ENCODE measurements at places on chromosomes 7 and 10.

DNA sequence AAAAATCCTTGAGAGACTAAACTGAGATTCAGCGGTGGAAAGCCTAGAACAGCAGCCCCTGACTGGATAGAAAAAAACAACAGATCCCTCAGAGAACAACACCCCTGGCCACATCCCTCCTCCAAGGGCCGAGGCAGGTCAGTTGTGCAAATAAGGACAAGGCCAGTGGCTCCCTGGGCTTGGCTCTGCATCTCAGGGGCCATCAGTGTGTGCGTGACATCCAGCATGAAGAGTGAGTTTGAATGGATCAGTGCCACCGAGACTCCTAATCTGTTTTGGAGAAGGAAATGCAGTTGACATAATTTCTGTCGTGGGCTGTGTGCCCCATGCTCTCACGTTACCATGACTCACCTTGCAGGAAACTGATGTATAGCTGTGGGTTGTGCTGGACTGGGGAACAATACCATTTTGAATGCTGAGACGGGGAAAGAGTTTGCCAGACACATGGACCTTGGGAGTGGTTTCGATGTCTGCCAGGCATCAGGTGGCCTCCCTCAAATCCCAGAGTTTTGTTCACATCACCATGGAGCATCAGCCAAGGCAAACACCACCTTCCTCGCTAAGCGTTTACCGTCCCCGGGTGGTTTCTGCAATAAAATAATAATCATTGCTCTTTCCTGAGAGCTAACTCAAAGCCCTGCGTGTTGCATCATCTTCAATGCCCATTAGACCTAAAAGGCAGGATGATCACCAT lies 153.2 kb upstream of the FZD8 start:
- no peak for DNase-seq

DNA sequence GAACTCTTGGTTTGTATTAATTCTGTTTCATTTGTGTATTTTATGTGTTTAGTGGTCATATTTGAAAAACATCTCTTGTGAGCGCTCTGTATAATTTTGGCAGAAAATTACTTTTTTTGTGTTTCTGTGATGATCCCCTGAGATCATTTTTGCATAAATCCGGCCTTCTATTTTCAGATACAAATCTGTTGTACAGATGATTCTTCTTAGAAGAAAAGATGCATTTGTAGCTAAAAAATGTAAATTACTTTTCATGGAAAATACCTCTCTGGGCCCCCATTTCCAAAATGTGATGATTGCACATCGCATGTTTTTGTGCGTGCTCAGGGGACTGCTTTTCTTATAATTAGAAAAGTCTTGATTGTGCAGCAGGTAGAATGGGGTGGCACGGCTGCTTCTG lies 395.4 kb downstream of the LRMDA start:
- no peak for DNase-seq

DNA sequence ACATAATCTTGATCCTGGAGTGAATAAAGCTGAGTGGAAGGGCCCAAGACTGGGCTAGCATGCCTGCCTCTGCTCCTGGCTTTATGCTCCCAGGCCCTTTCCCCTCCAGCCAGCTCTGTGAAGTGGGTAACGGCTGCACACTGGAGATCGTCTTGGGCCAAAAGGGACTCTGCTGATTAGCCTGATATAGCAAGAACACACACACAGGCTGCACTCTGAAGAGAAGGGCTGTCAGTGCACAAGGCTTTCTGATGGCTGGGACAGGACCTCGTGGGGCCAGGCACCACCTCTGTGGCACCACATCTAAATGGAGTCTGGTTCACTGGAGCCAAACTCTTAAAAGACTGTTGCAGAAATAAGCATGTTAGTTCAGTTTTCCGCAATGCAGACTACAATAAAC lies 161.4 kb downstream of the NEURL1 start:
- no peak for DNase-seq

DNA sequence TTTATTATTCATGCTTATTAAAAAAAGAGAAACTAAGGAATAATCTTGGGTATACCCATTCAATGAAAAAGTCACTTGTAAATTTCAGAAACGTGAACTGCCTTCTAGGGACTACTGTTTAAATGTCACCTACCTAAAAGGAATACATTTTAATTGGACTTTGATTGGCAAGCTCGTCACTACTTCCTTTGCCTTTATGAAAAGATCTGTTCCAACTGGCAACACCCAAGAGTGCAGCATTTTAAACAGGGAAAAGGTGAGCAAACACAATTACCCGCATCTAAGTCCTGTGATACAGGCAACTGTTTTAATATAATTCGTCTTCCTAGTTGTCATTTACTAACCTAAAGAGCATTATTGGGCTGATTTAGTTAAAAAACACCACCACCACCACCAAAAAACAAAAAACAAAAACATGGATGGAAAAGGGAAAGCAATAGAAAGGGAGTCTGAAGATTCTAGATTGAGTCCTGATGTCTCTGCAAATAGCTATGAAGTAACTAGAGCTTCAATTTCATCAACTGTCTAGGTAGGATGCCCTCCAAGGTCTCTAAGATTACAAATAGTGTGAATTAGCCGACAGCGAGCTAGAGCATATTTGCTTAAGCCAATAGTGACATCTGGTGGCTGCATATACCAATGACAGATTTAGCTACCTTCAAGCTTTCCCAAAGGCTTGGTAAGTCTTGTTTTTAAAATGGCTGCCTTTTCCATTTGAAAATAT lies 33.8 kb upstream of the ICA1 start:
- DNase-seq = peak; percentile 49

DNA sequence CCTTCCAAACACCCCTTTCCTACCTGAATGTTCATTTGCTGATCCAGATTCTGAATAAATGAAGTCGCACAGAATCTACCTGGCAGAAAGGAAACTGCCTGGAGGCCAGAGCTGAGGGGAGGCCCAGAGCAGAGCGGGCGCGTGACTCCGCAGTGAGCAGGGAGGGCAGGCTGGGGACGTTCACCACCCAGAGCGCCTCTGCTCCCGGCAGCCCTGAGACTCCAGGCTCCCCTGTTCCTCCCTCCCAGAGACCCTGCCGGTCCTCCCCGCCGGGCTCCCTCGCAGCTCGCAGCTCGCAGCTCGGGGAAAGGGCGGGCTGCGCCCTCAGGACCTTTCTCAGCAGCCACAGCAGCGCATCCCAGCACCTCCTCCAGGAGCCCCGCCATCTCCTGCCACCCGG lies 176.7 kb upstream of the ZNF32 start:
- no peak for DNase-seq

- DNase-seq = no peak
Observed at GRCh38 chr10:96670786-96671185, 49.5 kb downstream of the PIK3AP1 start.

DNA sequence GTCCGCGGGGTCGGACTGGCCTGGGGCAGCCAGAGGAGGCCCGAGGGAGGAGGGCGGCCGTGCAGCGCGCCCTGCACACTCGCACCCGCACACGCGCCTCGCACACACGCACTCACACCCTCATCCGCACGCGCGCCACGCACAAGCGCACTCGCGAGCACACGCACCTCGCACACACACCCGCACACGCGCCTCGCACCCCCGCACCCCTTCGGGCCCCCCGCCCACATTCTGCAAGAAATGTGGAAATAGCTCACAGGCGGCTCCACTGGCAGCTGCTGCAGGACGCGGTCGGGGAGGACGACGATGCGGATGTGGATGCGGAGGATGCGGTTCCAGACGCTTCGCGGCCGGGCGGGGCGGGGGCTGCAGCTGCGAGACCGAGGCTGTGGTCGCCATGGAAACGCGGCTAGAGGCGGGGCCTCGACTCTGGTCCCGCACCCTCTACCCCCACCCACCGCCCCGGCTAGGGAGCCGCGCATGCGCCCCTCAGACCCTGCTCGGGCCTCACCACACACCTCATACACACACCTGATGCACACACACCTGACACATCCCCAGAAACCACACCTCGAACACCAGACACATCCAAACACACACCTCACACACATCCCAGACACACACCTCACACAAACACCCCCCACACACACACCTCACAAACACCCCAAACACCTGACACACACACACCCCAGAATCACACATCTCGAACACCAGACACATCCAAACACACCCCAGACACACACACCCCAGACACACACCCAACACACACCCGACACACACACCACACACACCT lies at the start of gene CALY:
Gene CALY, minus strand, starts transcription at position 320 of the 793 bp plus-strand sequence. CDS start 7,907 bp downstream, outside the sequence.
- peak; percentile 53 for DNase-seq

- DNase-seq = no peak
Observed at GRCh38 chr10:75646218-75646915, 214.9 kb downstream of the LRMDA start.

- no peak for DNase-seq
Observed at GRCh38 chr10:42988069-42988468, 88.8 kb upstream of the RET start.

- no peak for DNase-seq
Observed at GRCh38 chr10:677750-678661, 11.5 kb downstream of the DIP2C start.

- no peak for DNase-seq
Observed at GRCh38 chr10:117783698-117784395, 241.3 kb downstream of the EMX2 start.

GRCh38 chr10:62959553-62959952 lies 143.4 kb upstream of the EGR2 start:
- no peak for DNase-seq

GRCh38 chr7:5143106-5143505 lies 46.9 kb upstream of the WIPI2 start:
- no peak for DNase-seq

- DNase-seq = no peak
Observed at GRCh38 chr7:35038354-35038753, 1.1 kb upstream of the DPY19L1 start.

- no peak for DNase-seq
Observed at GRCh38 chr7:133958822-133959221, 168.3 kb upstream of the LRGUK start.

DNA sequence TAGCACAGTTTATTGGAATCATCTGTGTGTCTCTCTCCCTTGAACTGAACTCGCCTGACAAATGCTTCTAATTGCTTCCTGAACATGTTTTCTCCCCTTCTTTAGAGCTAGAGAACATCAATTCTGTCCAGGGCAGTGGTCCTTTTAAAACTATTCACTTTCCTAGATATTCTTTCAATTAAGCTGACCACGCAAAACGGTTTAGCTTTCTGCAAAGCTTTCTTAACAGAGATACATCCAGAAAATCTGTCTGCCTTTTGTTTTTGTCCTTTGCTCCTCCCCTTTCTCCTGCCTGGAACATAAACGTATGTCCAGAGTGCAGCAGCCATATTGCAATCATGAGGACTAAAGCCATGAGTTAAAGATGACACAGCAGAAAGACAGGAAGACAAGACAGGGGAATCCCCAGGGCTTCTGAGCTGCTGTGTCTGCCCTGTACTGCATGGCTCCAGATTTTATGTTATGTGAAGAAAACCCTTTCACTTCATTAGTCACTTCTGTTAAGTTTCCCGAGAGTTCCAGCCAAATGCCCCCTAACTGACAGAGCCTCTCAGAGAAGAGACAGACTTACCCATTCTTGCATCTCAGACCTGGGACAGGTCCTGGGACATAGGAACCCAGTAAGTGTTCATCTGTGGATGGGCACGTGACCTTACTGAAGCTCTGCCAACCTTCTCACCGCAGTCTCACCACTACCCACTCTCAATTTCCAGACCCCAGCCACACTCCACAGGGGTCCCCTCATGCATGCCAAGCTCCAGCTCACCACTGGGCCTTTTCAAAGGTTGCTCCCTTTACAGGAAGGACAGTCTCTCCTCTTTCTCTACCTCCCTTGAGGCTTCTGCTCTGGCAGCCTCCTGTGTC lies 35.0 kb upstream of the CPXM2 start:
- no peak for DNase-seq

GRCh38 chr10:119786117-119786769 lies 60.4 kb downstream of the INPP5F start:
- no peak for DNase-seq

DNA sequence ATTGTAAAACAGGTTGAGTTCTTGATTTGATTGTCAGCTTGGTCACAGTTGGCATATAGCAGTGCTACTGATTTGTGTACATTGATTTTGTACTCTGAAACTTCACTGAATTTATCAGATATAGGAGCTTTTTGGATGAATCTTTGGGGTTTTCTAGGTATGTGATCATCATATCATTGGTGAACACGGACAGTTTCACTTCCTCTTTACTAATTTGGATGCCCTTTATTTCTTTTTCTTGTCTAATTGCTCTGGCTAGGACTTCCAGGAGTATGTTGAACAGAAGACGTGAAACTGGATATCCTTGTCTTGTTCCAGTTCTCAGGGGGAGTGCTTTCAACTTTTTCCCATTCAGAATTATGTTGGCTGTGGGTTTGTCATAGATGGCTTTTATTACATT lies 86.9 kb downstream of the EXOC4 start:
- no peak for DNase-seq

DNA sequence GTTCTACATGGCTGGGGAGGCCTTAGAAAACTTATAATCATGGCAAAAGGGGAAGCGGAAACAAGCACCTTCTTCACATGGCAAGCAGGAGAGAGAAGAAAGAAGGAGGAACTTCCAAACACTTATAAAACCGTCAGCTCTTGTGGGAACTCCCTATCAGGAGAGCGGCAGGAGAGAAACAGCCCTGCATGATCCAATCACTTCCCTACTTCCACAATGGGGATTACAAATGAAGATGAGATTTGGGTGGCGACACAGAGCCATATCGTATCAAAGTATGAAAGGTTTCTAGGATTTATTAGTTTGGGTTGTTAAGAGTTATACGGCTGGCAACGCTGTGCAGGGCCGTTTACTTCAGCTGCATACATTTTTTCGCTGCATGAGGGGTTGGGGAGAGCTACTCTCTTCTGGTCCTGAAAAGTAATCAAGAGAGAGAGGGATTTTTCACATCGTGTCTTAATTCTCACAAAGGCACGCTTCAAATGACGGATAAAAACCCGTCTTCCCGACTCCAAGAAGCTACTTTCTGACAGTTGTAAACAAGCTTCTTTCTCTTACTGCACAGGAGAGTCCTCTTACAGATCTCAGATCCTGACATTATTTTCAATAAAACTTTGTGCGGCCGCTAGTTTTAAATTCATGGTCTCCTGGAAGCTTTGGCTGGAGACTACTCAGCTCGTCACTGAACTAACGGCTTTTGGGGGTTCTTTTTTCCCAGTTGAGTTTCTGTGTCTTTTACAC lies 751 bp upstream of the GTPBP10 start:
- no peak for DNase-seq

- no peak for DNase-seq
Observed at GRCh38 chr10:114058297-114058696, 14.6 kb downstream of the ADRB1 start.

DNA sequence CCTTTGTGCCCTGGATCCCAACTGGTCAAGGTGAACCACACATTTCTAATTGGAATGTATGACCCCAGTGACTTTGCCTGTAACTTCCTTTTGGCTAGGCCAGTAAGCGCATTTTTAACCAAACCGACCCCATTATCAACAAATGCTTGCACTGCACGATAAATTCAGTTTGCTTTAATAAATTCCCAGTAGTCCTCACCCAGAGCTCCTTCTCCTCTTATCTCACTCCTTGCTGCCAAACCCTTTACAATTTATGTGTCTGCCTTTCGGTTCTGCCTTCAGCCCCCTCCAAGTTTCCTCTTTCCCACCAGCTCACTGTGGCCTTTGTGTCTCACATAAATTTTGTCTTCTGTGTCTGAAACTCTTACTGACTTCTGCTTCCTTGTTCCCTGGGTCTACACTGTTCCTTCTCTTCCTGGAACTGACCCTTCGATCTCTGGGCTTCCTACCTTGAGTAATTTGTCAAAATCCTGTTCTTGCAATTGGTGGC lies 59.0 kb downstream of the TBXAS1 start:
- no peak for DNase-seq

All from activated CD4-positive, alpha-beta T cell treated with anti-CD3 and anti-CD28 coated beads, Interleukin-2, amount 50 U/mL, for 24 hours (primary cell).